ENCODE measurements at places on chromosomes 12 and 14. TPM values are rescaled to one million over a fixed set of nuclear protein-coding genes. Genes with fewer than 3 reads are reported as not detected.

GRCh38 chr12:68163560-68164081 is 4.1 kb upstream of the IFNG start:
- DNase-seq: no peak

The SP7 gene
- total RNA-seq: not detected

DNA sequence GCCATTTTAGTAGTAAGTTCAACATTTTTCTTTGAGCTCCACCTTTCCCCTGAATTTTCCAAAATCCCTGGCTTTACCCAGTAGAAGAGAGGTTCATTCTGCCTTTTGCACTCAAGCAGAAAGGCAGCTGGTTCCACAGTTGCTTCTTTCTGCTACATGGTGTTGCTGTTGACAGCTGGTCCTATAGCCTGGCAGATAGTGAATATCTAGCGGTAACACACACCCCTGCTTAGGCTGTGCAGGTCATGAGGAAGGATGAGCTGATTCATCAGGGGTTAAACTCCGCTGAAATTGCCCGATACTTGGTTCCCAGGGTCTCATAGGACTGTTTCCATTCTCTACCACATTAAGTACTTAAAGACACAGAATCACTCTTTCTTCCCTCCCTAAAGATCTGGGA is 62.4 kb downstream of the PUS7L start:
- no peak for DNase-seq

The PRDM4 gene
- 42.4 TPM for total RNA-seq

DNA sequence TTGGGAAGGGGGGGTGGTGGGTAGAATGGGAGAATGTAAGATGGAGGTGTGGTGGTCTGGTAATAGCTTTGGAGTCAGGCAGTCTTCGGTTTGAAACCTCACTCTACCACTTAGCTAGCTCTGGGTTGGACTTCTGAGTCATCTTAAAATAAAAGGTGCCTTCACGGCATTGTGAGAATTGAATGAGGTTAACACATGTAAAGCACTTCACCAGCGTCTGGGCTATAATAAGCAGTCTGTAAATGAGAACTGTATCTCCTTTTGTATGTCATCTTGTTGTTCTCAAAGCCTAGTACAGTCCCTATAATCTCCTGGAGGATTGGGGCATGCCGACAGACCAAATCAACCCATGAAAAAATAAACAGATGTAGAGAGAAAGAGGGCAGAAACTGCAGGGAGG is 11.2 kb downstream of the C2CD5 start:
- no peak for DNase-seq

DNA sequence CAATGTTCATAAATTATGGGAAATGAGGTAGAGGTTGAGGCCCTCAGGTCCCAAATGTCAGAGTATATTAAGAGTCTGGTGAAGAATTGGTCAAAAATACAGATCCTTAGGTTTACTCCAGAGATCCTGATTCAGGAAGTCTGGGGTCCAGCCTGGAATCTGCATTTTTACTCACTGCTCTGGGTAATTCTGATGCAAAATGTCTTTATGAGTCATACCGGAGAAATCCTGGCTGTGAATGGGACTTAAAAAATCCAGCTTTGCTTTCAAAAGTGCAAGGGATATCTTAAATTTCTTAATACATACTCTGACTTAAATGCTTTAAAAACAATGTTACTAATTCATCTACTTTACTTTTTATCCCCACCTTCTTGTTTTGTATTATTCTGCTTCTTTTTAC is 74.5 kb downstream of the FERMT2 start:
- DNase-seq: no peak

GRCh38 chr12:25764409-25764808 is 194.1 kb upstream of the RASSF8 start:
- DNase-seq: no peak

The SPRYD3 gene
- total RNA-seq: 62.0 TPM

- DNase-seq: no peak
Observed at GRCh38 chr14:70942342-70942706, 35.1 kb downstream of the PCNX1 start.

The OVCH1 gene
- total RNA-seq: not detected

The VRK1 gene
- total RNA-seq: 28.6 TPM

DNA sequence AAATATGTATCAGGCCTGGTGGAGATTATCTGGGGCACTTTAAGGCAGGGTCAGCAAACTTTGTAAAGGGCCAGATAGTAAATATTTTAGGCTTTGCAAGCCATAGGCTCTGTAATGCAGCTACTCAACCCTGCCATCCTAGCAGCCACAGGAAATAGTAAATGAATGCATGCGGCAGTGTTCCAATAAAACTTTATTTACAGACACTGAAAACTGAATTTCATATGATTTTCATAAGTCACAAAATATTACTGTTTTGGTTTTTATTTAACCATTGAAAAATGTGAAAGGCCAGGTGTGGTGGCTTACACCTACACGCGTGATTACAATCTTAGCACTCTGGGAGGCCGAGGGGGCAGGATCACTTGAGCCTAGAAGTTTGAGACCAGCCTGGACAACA is 3.2 kb upstream of the CAMKK2 start:
- no peak for DNase-seq

The C12orf54 gene
- not detected for total RNA-seq

DNA sequence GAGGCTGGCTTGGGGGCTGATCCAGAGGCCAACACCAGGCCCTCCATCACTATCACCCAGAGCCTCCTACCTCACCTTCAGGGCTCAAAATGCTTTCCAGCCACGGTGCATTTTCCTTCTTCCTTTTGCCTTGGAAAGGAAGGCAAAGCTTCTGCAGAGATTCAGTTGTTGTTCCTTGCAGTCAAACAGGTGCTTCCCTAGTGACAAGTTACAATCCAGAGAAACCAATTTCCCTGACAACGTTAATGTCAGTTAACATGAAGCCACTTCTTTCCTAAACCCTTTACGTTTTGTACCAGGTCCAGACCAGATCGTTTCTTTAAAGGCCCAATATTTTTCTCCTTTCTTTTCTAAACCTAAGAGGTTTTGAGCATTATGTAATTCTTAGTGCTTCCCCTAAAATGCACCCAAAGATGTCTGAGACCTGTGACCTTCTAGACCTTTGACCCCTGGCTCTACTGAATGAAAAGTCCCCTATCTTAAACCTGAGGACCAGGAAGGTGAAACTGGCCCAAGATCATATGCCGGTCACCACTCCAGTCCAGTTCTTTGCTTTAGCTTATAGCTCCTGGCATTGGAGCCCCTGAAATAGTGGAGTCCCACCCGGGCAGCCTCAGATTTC is 211.5 kb downstream of the SLC41A2 start:
- DNase-seq: no peak

DNA sequence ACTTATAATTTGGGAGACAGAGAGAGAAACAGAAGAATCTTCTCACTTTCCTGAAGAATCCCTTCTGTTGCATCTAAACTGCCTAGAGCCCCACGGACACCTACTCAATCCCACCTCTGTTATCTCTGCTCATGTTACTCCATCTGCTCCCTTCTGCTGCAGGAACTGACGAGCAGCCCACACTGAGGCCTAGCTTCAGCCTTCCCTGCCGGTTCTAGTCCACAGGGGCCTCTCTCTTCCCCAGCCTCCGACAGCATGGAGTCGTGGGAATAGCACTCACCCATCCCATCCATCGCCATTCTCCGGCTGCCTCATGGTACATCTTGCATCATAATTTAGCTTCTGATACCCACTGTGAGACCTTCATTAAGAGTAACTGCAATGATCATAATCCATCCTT is 4.0 kb downstream of the RAB15 start:
- no peak for DNase-seq
